ENCODE measurements at places on chromosomes 5 and 9. TPM values are rescaled to one million over a fixed set of nuclear protein-coding genes. Genes with fewer than 3 reads are reported as not detected.

The SLC6A19 gene
- total RNA-seq, result not detected

The HTR1A gene
- total RNA-seq, result 1.2 TPM

The LMX1B gene
- 0.27 TPM for total RNA-seq

The SLC23A1 gene
- not detected for total RNA-seq

The PPP3R2 gene
- total RNA-seq, result not detected

The TEK gene
- total RNA-seq, result 1.0 TPM
